ENCODE measurements at places on chromosomes 7 and 10.

DNA sequence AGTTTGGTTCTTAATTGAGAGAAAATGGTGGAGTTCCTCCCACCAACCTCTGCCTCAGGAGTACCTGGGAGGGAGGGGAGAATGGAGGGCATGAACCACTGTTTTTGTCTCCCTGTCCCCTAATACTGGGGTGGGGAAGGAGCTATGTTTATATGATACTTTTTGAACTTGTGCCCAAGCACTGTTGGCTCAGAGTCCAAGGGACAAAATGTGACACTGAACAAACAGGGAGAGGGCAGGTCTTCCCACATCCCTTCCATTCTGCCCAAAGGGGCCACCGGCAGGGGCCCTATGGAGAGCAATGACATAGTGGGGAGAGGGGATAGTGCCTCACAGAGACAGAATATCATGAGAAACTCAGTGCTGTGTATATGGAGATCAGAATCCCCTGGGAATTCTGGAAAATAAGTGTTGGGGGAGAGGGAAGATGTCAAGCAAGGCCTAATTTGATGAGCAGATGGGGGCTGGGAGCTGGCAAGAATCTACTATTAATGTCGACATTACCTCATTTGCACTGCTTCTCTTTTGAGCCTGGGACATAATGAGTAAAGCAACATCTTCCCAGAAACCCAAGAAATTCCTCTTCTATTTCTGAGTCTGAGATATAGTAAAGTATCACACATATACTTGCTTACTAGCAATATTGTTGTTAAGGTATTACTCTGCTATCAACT lies 180.6 kb downstream of the CYP26A1 start:
- DNase-seq: no peak

- peak; percentile 69 for DNase-seq
Measured at GRCh38 chr10:30829901-30830300, 200.3 kb upstream of the LYZL2 start.

GRCh38 chr10:118669020-118669791 lies 73.8 kb upstream of the PRLHR start:
- no peak for DNase-seq

DNA sequence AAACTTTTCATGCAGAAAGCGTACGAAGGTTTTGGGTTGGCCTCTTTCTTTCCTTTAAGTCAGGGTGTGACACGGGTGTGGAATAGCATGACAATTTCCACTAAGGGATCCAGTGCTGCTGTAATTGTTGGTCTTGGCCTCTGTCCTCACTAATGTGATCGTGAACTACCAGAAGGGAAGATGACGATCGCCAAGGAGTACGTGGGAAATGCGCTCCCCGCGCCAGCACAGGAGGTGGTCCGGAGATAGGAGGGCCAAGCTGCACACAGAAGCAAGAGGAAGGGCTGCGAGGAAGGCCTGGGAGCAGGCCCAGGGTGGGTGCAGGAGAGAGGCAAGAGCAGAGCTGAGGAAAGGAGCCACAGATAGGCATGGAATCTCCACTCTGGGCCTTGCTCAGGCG lies 79.7 kb upstream of the PODXL start:
- DNase-seq: no peak

DNA sequence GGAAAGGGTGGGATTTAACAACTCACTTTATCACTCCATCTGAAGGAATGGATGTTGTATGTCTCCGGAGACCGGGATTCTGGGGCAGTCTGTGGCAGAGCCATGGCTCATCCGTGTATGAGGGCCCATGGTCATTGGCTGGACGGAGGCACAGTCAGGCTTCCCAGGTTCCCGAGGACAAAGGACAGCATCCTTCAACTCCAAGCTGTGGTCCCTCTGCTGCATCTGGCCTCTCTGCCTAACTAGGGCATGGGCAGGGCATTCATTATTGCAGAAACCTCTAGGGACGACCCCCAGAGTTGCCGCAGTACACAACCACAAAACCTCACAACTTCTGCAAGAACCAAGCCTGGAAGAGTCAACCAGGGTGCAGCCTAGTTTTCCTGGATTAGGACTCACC lies 525.2 kb downstream of the GLRX3 start:
- no peak for DNase-seq

DNA sequence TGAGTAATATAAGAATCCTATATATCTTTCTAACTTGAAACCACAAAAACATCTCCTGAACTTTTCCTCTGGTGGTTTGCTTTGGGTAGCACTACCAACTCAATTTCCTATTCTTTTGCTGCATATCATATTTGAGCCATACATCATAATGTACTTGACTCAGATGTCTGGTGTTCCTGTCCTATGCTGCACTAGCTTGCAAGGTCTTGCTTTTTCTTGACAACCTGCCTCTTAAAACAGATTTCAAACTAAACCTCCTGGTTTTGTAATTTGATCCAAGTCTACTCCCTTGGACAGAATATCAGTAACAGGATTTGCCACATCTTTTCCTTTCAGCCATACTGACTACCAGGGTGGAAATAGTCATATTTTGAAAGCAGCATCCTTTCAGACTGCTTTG lies 520.3 kb upstream of the LRRTM3 start:
- DNase-seq: no peak

DNA sequence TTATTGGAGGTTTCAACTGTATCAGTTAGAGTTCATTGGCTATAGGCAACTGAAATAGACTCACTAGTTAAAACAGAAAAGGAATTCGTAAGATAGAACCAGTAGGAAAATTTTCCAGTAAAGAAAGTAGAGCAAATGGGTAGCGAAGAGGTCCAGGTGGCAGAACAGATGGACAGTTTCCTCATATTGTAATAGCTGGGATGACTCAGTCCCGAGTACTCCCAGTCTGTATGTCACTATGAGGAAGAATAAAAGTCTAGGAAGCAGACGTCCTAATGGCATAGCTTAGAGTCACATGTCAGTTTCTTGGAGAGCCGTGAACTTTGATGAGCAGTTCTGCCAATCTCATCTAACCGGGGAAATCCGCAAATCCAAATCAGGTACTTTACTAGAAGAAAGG lies 95.3 kb downstream of the RNF32 start:
- no peak for DNase-seq

DNA sequence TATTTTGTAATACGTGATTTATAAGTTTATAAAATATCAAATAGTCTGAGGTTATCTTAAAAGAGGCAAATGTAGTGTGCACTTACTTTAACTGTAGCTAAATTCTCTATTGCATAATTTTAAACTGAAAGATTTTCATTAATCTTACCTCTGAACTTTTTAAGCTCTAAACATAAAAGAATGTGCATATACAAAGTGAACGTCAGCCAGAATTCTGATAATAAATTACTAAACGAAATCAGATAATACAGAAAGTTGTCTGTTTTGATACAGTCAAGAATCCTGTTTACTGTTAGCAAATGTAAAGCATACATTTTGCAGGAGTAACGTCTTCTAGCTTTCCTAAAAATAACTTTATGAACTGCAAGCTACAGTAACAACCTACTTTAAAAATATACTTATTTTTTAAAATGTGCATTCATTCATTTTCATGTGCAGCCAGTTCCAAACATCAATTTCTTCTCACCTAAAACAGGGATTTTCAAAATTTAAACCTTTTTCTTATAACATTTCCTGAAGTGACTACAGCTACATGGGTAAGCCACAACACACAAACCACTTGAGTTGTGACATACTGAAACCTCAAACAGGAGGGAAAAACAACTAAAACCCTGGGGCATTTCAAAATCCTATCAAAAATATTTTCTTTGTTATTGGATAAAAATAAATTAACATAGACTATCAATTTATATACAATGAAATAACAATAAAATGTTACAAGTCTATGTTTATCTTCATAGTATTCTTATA lies 92.7 kb downstream of the RNLS start:
- no peak for DNase-seq

DNA sequence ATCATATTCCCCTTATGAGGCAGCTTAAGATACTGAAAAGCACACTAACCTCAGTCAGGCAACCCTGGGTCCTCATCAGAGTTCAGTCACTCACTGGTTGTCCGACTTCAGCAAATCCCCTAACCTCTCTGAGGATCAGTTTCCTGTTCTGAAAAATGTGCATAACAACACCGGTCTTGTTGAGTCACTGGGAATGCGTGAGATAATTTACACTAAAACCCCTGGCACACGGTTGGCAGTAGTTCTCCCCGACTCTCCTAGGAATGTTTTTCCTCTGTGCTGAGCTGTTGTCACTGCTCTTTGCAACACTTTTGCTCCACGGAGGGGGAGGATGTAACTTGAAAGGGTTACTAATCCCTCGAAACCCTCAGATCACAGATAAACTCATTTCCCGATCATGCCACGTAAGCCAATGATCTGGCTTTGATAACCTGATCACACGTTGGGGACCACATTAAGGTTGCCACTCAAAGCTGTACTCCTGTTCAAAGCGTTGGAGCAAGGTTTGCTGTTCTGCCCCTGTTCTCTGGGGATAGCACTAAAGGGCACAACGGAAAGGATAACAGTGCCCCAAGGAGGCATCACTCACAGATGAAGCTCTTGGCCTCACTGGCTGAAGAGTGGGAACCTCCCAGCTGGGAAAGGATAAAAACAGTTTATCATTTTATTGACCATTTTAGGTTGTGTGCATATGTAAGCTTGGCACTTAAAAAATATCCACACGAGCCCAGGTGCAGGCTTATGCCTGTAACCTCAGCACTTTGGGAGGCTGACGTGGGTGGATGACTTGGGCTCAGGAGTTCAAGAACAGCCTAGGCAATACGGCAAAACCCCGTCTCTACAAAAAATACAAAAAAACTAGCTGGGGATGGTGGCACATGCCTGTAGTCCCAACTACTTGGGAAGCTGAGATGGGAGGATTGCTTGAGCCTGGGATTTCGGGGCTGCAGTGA lies 5.0 kb upstream of the RBM17 start:
- DNase-seq: no peak

DNA sequence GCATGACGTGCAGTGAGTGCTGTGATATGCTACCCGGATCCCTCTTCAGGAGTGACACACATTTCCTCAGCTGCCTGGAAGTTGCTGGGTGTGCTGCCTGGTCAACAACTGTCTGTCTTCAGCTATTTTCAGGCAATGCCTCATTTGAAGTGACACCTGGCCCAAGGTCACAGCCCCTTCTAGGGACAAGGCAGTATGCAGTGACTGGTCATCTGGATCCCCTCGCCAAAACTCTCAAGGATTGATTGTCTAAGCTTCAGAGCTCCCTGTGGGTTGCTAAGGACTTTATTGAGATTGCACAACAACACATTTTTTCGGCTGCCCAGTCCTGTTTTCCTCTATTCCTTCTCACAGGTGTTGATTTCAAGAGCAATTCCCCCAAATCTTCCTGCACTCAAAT lies 108.8 kb downstream of the GNAI1 start:
- DNase-seq: no peak

DNA sequence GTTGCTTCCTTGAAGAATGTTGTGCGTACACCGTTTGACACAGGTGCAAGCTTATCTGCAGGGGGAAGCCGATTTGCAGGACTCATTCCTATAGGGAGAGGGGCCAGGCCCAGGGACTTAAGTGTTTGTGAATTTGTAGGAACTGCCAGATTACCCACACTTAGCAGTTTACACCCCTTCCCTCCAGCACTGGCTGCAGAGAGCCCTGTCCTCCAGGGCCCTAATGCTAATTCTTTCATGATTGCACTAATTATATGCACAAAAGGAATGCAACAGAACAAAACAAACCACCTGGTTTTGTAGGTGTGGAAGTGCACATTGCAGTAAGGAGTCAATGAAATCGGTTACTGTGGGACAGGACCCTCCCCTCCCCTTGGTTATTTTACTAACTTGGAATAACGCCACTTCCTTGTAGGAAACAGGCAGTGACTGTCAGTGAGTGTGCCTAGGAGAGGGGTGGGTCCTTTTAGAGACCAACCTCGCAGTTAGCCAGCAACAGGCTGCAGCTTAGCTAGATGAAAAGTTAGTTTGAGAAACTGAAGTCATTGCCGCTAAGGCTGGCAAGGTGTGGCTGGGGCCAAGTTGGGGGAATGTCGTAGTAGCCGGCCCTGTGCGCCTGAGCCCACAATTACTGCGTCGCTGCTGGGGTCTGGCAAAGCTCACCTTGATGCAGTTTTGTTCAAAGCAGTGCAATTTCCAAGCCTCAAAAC lies 60.6 kb downstream of the CUX1 start:
- DNase-seq: no peak

GRCh38 chr7:2530071-2530987 lies 10.8 kb downstream of the LFNG start:
- DNase-seq: no peak

DNA sequence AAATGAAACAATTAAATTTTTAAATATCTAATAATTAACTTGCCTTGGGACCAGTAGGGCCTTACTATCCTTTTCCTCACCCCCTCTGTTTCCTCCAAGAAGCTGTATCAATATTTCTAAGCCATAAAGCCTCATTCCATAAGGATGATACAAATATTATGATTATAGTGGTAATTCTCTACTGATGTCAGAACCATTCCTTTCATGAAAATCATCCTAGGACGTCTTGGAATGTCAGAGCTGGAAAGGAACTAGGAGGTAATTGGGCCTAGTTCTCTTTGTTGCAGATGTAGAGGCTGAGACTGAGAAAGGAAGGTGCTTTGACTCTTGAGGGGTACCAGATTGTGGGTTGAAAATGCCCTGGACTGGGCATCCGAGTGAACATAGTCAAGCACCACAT lies 766.7 kb upstream of the GHITM start:
- DNase-seq: no peak
